ENCODE measurements at places on chromosomes 1 and 21.

DNA sequence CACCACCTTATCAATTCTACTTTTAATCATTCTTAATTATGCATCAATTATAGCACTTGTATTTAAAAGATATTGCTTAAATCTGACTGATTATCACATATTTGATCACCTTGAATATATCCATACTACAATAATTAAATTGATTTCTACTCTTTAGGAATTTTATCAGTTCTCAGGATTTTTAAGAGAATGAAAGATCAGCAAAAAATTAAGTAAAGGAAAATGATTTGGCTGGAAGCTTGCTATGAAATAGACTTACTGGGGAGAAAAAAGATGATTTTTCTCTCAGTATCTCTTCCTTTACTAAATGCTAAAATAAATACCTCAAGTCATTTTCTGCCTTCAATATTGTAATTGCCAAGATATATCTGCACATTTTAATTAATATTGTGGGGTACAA is 848.6 kb downstream of the LTN1 start:
- no peak for DNase-seq

DNA sequence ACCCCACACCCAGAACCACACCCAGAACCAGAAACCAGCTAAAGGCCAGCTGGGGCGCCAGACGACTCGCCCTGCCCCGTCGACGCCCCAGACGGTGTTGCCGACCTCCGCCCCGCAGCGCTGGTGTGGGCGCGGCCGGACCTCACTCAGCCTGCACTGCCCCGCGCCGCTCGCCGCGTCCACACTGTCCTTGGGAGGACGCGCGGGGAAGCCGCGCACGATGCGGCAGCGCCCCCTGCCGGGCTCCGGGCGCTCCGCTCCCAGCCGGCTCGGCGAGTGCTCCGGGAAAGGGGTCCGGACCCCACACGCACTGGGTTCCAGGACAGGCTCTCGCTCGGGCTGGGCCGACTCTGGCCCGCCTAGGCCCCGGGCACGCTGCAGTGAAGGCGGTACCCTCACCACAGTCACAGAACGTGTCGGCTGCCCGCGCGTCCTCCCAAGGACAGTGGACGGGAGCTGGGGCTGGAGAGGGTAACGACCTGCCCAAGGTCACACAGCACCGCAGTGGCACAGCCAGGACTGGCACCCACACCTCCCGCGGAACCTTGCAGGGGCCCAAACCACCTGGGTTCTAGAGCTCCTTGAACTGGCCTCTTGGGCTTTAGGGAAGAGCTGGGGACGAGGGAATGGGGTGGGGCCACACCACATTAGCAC is 90.2 kb downstream of the DMRTA2 start:
- peak; percentile 63 for DNase-seq

GRCh38 chr21:28675331-28676041 is 317.2 kb downstream of the LTN1 start:
- no peak for DNase-seq

GRCh38 chr1:28176492-28177470 is at the start of gene PTAFR:
Gene PTAFR, minus strand, starts transcription at chr1:28176690. Its CDS starts 25,669 bp downstream, at chr1:28151021.
- no peak for DNase-seq

- no peak for DNase-seq
These were observed 216.0 kb downstream of the DYRK1A start for GRCh38 chr21:37582590-37582989.

DNA sequence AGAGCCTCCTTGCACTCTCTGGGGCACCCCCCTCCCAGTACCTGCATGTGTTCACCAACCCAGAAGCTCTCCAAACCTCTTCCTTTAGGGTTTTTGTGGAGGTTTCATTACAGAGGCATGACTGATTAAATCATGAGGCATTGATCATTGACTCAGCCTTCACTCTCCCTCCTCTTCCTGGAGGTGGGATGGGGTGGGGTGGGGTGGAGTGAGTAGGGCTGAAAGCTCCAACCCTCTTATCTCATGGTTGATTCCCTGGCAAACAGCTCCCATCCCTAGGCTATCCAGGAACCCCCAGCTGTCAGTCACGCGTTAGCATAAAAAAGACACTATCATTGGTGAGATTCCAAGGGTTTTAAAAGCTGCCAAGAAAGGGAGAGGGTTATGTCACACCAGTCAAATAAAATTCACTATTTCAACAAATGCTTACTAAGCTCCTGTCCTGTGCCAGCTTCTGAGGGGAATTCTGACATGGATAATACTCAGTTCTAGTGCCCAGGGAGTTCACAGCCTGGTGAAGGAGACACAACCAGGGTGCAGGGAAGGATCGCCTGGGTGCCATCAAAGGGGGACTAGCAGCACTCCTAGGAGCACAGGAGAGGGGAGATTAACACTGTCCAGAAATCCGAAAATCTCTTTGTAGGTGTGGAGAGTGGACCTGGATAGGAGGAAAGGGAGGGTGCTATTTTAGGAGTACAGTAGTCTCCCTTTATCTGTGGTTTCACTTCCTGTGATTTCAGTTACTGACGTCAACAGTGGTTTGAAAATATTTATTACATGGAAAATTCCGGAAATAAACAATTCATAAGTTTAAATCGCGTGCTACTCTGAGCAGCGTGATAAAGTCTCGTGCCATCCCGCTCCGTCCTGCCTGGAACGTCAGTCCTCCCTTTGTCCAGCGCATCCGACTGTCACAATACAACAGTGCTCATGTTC is 6.8 kb upstream of the IL24 start:
- DNase-seq = no peak

DNA sequence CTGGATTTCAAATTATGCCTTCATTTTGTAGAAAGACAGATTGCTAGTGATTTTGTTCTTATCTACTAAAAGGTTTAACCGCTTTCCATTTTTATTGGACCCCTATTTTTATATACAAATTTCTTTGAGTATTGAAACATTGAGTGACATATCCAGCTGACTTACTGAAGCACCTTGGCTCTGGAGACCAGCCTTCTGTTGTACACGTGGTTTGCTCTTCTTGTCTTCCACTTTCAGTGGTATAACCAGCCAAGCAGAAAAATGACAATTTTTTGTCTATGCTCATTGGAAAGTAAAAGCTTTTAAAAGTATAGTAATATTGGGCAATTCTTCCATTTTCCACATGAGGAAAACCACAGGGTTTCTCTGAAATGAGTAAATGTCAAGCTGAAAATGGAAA is 4.4 kb downstream of the F13B start:
- DNase-seq = no peak

All from activated CD4-positive, alpha-beta T cell treated with anti-CD3 and anti-CD28 coated beads, Interleukin-2, amount 50 U/mL, for 48 hours (primary cell).